Right kidney (tissue), 9 donors: ENCODE measurements at places on chromosomes 3 and 15.

DNA sequence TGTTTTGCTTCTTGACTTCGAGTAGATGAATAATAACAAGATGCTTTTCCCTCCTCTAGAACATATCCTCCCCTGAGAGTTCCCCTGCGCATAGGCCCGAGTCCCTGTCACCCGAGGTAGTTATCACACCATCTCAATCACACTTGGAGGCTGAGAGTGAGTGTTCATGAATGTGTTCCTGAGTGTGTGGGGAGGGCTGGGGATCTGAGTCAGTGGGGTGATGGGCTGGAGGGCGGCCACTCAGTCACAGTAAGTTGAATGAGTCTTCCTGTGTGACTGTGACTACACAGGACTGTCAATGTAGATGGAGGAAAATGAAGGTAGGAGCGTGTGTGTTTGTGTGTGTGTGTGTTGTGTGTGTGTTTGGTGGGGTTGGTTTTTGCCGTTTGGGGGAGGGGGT is 71.0 kb downstream of the SETD5 start:
- no peak for DNase-seq

- no peak for DNase-seq
Observed at GRCh38 chr3:171397089-171397488, 63.1 kb downstream of the TNIK start.

GRCh38 chr15:25529774-25530173 is 91.0 kb upstream of the UBE3A start:
- no peak for DNase-seq

- no peak for DNase-seq
Observed at GRCh38 chr3:116716490-116716889, 6.9 kb downstream of the TUSC7 start.

DNA sequence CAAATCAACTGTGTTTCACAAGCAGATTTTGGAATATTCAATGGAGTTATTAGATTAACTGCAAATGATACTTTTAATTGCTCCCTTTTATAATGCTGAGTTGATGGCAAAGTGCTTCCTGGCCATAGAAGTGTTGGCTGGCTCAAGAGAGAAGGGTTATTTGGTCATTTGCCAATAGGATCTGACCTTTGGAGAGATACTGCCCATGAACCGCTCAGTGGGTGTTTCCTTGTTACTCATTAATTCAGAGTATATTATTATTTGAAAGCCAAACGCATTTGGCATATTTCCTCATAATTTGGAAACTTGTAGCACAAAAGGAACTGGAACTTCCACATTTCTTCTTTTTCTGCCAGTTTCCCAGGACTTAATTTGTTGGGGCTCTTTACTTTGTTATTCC is 234.7 kb downstream of the CDIN1 start:
- no peak for DNase-seq

DNA sequence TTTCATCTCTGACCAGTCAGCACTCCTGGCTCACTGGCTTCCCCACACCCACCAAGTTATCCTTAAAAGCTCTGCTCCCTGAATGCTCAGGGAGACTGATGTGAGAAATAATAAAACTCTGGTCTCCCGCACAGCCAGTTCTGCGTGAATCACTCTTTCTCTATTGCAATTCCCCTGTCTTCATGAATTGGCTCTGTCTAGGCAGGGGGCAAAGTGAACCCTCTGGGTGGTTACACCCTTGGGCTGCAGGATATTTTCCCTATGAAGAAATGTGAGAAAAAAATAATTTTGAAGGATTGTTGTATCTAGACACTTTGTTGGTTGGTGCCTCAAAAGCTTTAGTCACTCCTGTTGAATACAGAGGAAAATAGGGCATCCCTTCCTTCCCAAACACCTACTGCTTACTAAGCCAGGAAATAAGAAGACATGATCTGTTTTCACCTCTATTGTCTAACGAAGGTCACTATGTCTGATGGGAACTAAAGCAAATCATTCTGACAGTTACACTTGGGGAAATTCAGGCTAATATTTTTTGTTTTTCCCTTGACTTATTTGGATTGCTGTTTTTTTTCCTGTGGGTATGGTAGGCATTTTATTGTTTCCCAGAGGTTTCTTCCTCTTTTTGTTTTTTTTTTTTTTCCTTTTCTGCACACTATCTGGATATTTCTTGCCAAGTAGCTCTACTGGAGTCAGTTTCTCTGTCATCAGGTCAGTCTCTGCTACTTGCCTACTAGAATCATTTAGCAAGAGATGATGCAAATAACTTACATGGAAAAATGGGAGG is 15.3 kb upstream of the TNFSF10 start:
- DNase-seq = no peak
